Stimulated activated CD4-positive, alpha-beta T cell treated with anti-CD3 and anti-CD28 coated beads, Interleukin-2, amount 100 ng/mL, for 24 hours (primary cell): ENCODE measurements at places on chromosomes 11 and 22.

DNA sequence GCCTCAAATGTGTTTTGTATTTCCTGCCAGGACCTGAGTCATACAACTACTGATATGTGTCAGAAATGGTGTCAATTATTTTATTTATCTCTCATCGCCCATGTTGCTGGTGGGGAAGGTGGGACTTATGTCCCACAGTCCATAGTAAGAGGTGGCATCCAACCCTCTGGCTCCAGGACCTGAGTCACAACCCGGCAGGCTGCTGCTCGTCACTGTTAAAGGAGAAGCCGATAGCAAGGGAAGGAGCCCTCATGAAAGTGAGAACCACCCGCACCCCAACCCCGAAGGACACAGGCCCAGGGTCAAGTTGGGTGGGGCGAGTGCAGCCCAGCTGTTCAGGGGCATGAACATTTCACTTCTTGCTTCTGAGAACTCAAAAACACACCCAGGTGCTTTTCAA lies 33.1 kb upstream of the TP53I11 start:
- no peak for DNase-seq

DNA sequence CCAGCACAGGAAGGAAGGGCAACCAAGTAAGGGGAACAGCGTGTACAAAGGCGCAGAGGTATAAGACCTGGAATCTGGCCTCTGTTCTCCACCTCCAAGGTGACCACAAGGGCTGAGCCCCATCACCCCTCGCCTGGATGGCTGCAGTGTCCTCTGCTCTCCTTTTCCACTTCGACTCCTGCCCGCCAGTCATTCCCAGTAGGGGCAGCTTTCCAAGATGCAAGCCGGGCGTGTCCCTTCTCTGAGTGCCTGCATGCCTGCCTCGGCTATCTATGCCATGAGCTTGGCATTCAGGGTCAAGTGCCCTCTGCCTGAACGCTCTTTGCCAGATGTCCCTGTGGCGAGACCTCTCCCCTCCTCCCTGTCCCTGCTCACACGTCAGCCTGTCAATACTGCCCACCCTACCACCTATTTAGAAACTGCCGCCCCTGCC lies 17.0 kb downstream of the FADS3 start:
- no peak for DNase-seq

GRCh38 chr11:31326470-31327148 lies 42.9 kb downstream of the DCDC1 start:
- no peak for DNase-seq

- no peak for DNase-seq
Observed at GRCh38 chr11:72274435-72274834, 30.5 kb upstream of the PHOX2A start.

- no peak for DNase-seq
Observed at GRCh38 chr11:113519989-113520613, 44.9 kb upstream of the DRD2 start.

- DNase-seq = no peak
Observed at GRCh38 chr11:7160814-7161489, 72.2 kb downstream of the RBMXL2 start.

DNA sequence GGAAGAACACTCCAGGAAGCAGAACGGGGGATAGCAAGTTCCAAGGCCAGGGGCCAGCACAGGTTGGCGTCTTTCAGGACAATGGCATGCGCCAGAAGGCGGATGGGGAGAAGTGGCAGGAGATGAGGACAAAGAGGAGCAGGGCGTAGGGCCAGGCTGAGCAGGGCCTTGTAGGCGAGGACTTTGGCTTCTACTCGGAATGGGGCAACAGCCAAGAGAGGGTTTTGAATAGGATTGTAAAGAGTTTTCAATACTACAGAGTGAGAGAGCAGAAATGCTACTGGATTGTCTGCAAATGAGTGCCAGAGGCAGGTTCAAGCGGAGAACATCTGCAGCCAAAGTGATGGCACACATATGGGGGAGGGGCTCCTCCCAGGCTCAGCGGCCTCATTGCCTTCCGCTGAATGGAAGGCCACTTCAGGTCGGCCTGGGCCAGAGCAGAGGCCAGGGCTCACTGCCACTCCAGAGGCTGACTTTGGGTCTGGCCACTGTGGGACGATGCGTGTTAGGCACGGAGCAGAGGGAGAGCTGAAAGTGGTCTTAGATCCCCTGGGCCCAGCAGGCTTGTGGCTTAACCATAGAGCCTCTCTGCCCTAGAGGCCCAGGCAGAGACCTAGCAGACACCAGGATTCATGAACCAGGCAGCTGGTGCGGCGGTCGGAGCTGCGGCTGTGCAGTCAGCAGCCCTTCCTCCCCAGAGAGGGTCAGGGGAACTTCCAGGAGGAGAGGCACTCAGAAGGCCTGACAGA lies 118.2 kb downstream of the DSCAML1 start:
- no peak for DNase-seq

DNA sequence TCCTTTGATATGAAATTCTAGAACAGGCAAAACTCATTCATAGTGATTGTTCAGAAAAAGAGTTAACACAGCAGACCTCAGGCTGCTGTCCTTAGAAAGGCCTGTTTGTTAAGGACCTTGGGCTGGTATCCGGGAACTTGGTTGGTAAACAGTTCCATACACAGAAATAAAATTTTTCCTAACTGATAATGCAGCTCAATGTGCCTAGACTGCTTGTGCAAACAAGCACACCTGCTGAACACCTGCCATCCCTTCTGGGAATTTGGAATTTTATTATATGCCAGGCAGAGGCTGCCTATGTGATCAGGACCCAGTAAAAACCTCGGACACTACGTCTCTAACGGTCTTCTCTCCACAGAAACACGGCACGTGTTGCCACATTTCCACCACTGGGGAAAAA lies 11.5 kb downstream of the THAP12 start:
- no peak for DNase-seq

DNA sequence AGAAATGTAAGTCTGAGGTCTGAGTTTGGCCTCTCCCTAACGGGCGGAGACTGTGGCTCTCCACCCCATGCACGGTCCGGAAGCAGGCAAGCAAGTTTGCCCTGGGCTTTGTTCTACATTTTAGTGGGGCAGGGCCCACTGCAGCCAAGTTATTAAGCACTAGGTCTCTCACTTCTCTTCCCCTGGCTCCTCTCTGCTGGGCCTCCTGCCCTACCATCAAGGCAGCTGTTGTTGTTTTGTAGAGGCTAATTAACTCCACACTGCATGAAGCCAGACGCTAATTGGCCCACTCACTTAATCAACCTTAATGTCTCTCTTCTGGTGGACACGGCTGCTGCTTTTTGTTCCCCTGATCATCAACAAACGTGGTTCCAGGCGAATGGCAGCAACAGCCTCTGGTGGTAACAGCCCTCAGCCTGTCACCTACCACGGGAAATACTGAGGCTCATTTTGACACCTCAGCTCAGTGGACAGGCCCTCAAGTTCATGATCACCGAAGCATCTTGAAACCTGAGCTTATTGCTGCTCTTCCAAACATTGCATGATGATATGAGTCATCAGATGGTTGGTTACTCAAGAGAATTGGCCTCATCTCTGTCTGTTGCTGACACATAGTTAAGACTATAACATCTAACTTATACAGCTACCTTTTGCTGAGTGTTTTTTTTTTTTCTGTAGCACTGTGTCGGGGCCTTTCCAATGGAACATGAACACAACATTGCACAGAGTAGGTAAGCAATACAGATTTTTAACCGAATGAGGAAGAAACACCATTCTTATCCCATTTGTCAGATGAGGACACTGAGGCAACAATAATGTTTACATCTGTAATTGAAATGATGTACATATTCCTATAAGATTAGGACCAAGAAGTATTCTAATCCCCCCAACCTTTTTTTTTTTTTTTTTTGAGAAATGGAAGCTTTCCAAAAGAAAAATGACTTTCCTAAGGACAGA lies 20.8 kb upstream of the LMO2 start:
- DNase-seq = no peak

- no peak for DNase-seq
Observed at GRCh38 chr11:108405706-108406105, 61.6 kb downstream of the C11orf65 start.

DNA sequence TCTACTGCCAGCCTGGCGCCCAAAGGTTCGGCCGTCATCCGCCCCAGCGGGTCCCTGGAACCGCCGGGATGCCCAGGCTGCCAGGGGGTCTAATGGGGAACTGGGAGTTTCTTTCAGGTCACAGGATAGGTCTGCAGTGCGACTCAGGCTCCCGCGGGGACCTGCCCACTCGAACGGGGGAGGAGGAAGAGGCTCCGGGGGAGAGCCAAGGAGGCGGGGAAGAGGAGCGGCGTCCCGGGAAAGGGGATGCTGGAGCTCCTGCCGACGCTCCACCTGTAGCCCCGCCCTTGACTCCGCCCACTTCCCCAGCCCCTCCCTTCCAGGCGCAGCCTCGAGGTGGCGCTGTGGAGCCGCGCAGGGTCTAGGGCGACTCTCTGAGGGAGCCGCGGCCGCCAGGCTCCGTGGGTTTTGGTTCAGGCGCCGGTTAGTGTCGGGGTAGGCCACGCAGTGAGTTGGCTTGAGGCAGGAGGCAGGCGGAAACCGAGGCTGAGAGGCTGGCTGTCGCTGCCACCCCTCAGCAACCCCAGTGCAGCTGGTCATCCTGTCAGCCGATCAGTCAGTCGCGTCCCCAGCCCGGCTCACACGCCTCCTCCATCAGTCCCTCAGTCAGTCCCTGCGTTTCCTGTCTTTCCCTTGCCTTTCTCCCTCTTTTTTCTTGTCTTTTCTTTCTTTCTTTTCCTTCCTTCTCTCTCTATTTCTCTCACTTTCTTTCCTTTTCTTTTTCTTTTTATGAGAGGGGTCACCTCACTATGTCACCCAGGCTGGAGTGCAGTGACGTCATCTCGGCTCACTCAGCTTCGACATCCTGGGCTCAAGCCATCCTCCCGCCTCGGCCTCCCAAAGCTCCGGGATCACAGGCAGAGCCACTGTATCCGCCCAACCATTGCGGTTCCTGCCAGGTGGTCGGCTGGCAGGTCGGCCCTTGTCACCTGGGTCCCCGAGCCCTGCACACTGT lies 26.4 kb downstream of the YWHAH start:
- peak; percentile 88 for DNase-seq

- no peak for DNase-seq
Observed at GRCh38 chr22:45615364-45615763, 56.3 kb upstream of the ATXN10 start.

GRCh38 chr11:14015711-14016110 lies 53.2 kb downstream of the SPON1 start:
- DNase-seq = no peak

- no peak for DNase-seq
Observed at GRCh38 chr11:73271936-73272679, at the start of gene P2RY6. P2RY6 (plus strand) TSS chr11:73272338; CDS start chr11:73296519, 24,181 bp downstream.

- DNase-seq = no peak
Observed at GRCh38 chr22:29315286-29316140, at the start of gene RASL10A. RASL10A (minus strand) TSS chr22:29315697; CDS start chr22:29315246, 451 bp downstream.

DNA sequence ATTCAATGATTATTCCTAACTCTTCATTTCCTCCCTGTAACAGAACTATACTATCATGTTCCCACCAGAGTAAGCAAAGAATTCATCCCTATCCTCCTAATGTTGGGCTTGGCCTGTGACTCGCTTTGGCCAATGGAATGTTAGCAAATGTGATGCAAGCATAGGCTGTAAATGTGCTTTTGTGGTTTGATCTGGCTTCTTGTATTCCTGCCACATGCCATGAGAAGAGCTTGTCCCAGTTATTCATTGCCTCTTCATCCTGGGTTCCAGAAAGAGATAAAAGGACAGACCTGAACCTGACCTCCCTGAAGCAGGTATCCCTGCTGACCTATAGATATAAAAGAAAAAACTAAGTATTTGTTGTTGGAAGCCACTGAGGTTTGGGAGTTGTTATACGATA lies 51.0 kb downstream of the SYTL2 start:
- no peak for DNase-seq

GRCh38 chr11:35141071-35141470 lies 2.1 kb downstream of the CD44 start:
- DNase-seq = peak; percentile 16

DNA sequence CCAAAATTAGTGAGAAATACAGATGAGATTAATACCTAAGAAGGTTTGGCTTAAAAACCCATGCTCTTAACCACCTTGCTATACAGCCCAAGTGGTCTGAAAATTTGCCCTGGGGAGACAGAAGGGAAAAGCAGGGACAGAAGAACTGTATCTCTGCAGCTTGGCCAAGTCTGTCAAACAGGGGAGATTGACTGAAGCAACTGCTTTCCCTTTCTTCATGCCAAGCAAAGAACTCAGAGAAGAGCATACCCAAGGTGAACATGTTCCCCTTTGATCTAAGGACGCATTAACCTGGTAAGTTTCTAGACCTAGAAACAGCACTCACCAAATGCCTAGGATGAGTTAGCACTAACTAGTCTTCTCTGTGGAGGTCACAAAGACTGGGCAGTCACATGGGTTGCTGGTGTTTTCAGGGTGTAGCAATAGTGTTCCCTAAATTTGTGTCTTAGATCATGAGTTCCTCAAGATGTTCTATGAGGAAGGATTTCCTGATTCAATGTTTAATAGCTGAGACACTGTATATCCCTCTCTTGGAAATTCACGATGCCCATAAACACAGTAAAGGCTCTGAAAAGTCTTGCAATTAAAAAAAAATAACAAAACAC lies 75.6 kb upstream of the GRAMD1B start:
- no peak for DNase-seq

DNA sequence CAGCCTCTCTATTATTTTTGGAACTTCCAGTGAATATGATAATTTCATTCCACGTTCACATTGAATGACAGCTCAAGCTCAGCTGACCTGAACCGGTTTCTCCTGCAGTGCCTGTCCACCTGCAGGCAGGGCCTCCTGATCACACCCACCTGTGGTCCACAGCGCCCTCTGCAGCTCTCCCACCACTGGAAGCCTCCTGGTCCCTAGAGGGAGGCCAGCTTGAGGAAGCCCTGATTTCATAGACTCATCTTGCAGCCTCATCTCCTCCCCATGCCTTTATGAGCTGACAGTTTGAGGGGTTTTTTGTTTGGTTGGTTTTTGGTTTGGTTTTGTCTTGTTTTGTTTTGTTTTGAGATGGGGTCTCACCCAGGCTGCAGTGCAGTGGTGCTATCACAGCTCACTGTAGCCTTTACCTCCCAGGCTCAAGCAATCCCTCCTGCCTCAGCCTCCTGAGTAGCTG lies 29.9 kb upstream of the MALAT1 start:
- DNase-seq = no peak

- no peak for DNase-seq
Observed at GRCh38 chr22:38032681-38033521, 24.3 kb upstream of the PICK1 start.

GRCh38 chr22:45524966-45525365 lies 22.3 kb downstream of the FBLN1 start:
- DNase-seq = no peak

DNA sequence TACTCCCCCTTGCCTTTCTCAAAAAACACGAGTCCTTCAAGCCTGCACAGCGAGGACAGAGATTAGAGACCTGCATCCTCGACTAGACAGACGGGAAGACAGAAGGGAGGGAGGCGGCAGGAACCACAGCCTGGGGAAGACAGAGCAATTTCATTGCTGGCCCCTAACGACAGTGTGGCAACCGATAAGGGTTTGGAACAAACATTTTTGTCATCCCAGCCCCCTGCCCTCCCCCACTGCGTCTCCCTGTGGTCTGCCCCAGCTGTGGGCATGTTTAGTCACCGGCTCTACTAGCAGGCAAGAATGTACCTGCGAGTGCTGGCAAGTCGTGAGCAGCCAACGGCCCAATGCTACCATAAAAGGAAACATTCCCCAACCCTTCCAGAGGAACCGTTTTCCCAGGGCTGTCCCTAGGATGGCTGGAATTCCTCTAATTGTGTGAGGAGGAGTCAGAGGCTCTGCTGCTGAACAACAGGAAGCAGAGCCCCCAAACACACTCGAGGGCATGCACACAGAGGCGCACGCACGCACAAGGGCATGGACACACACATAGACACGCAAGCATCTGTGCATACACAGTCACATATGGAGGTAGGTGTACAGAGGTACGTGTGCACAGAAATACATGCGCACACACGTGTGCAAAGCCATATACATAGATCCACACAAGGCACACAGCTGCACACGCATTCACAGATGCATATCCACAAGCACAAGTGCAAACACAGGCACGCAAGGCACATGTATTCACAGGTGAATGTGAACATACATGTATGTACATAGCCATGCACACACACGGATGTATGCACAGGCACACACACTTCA lies 58.3 kb downstream of the MYH9 start:
- DNase-seq = peak; percentile 85
